Activated CD8-positive, alpha-beta memory T cell treated with anti-CD3 and anti-CD28 coated beads for 48 hours (primary cell): ENCODE measurements at places on chromosomes 12 and 14.

DNA sequence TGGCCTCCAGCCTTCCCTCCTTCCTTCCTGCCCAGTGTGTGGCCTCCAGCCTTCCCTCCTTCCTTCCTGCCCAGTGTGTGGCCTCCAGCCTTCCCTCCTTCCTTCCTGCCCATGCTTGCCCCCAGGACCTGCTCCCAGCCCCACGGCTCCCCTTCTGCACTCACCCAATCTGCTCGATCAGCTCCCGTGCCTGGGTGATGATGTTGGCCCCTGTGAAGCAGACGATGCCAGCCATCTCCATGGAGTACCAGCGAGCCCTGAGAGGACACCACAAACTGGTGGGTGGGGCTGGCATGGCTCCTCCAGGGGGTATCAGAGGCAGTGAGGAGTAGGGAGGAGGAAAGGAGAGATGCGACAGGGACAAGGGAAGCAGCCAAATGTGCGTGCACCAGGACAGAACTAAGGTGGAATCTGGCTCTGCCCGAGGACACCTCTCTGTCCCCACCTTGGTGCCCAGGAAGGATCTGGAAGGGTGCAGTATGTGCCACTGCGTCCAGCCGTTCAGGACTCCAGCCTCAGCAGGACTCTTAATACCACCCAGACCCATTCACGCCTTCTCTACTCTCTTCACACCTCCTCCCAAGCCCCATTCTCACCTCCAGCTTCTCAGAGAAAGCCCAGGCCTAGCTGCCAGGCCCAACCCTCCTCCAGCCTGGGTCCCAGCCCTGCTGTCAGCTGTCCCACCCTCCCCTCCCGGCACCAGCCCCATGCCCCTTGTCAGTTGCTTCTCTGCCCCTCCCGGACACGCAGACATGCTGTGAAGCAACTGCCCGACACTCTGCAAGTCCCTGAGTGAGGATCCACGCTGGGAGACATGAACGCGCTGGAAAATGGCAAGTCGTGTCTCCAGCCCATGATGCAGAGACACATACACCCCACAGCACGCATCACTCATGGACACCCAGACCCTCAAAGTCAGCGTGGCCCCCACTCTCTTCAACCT, 22.7 kb downstream of the POLE start:
- no peak for DNase-seq

GRCh38 chr12:102321305-102322082, 123.9 kb upstream of the PMCH start:
- DNase-seq, result no peak

DNA sequence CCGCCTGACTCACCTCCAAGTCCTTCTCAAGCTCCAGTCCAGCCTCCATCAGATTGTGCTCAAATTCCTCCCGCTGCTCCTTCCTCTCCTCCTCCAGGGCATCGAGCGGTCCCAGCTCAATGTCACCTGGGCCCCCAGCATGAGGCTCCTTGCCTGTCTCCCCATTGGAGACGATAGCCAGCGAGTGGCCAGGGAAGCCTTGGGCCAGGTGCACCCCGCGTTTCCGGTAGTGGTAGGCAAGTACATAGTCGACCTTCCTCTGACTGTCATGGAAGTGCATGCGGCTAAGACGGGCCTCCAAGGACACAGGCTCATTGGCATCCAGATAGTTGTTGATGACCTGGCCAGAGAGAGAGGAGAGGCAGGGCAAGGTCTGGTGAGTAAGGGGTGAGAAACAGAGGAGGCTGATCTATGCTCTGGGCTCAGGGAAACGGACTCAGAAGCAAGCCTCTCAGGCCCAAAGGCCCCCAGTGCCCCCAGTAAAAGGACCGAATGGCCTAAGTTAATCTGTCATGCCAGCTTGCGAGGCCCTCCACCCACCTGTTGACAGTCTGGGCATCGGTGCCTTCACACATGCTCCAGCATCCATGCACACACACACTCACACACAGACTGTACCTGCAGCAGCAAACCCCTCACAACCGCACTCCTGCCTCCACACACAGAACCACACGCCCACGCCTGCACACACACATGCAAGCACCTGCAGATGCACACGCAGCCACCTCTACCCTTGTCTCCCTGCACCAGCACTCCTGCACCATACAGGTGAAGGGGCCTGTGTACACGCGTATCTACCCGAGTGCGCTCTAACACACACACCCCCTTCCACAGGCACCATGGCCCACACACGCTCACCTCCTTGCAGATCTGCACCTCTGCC, 23.8 kb downstream of the ANO2 start:
- DNase-seq, result no peak

GRCh38 chr12:14356147-14356546, 9.3 kb upstream of the ATF7IP start:
- no peak for DNase-seq

DNA sequence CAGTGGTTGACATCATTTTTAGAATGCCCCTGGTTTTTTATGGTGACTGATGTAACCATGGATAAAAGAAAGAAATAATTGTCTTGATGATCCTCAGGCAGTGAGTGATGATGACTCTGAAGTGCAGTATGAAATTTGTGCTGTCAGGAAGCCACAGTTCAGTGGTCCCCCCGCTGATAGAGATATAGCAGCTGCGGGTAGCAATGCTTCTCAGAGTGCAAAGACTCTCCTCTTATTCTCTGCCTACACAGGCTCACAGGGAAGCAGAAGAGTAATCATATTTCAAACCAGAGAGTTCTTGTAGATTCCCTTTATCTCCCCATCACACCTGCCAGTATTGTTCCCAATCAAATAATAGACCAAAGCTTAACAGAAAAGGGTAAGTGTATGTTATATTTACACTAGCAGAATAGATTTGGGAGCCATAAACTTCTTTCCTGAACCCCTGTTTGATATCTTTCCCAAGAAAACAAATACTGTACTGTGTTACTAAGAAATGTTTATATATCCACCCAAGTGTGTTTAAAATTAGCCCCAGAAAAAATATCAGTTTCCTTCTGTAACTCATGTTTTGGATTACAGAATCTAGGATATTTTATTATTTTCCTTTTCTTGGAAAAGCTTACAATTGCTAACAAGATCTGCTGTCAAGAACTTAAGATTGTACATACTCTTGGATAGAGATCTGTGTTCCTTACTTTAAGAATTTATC, 1817.4 kb upstream of the FLRT2 start:
- no peak for DNase-seq

- no peak for DNase-seq
These were observed 25.0 kb downstream of the PRICKLE1 start for GRCh38 chr12:42564556-42564955.

GRCh38 chr14:49051328-49052060, 534.7 kb downstream of the RPS29 start:
- no peak for DNase-seq

GRCh38 chr12:12267742-12268200, 927 bp upstream of the LRP6 start:
- DNase-seq, result no peak

GRCh38 chr12:56104109-56104814, at the start of gene PA2G4:
Gene PA2G4 (plus strand): TSS chr12:56104559. CDS start chr12:56104738, 179 bp downstream.
- peak; percentile 97 for DNase-seq

- no peak for DNase-seq
These were observed 553 bp downstream of the TRIM9 start for GRCh38 chr14:51094282-51094821.

GRCh38 chr12:3116106-3116844, 39.1 kb downstream of the TSPAN9 start:
- DNase-seq, result no peak

DNA sequence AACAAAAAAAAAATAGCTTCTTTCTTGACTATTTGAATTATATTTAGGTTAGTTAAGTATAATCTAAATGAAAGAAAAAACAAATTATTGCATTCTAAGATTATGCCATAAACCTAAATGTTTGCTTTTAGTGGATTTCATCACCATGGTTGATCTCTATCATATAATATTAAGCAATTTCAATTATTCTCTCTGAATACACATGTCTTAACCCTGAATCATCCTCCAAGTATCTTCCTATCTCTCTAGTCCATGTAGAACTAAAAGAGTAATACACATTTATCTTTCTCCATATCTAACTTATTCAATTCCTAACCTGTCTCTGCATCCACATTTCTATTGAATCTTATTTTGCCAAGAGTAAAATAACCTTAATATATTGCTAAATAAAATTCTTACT, 59.6 kb downstream of the PPFIA2 start:
- no peak for DNase-seq

GRCh38 chr12:80412343-80412953, 31.6 kb upstream of the PTPRQ start:
- DNase-seq, result no peak

- DNase-seq, result no peak
These were observed 90.5 kb downstream of the KIF26A start for GRCh38 chr14:104228716-104229533.

DNA sequence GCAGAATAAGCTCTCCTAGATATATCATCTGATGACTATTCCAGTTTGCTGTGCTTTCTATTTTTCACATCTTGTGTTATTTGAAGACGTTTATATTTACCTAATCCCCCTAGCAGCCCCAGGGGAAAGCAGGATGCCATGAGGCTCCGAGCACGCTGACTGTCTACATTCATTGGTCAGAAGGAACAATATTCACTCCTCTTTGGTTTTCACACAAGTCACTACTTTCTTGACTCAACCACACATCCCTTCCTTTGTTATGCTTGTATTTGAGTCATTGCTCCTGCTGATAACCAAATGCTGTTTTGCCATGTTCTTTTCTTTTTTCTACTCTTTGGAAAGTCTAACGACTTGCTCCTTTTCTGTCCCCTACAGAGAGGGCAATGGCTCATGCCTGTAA, 86.5 kb upstream of the SLC38A2 start:
- no peak for DNase-seq

GRCh38 chr12:67637718-67638117, 10.8 kb upstream of the DYRK2 start:
- no peak for DNase-seq

- no peak for DNase-seq
These were observed 34.9 kb downstream of the PDE3A start for GRCh38 chr12:20403230-20403629.

GRCh38 chr14:51733147-51733546, 81.4 kb downstream of the FRMD6 start:
- DNase-seq, result no peak

GRCh38 chr12:106135781-106136180, 3.0 kb downstream of the NUAK1 start:
- DNase-seq, result no peak

- no peak for DNase-seq
These were observed 30.6 kb downstream of the ATF7IP start for GRCh38 chr12:14396071-14396470.

DNA sequence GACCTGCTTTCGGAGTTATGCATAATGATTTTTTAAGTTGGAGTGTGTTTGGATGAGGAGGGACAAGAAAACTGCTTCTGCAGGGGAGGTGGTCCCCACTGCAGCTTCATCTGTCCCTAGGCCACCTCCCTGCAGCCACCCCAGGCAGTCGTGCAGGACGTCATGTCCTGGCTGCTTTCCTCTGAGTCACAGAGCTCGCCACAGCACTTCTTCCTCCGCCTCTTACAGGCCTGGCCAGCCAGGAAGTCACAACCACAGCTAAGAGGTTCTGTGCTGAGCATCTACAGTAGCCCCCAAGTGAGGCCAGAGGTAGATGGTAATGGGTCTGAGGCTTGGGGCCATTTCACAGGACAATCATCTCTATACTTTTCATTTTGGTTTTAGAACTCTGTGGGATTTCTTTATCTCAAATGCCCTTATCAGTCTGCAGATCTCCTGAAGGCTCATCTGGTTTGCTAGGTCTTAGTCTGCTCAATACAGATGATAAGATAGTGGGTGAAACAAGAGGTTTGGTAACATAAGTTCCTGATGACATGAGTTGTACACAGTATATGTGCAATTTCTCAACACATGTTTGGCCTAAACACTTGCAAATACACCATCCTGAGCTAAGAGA, 106.4 kb downstream of the ARF6 start:
- peak; percentile 60 for DNase-seq

DNA sequence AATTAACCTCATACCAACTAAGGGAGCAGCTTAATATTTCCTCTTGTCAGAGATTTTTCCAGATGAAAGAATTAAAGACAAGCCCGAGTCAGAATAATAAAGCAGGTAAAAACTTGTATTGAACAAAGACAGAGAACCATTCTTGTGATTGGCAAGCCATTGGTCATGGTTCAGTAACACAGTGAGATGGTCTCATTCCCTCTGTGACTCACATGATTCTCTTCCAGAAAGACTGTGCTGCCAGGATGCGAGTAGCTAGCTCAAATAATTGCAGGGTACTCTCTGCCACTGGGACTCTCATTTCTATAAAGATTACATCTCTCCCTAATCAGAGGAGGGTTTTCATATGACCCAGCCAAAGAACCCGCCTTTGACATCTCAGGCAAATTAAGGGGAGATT, 179.4 kb downstream of the PHLDA1 start:
- no peak for DNase-seq

GRCh38 chr14:77133720-77134338, 7.8 kb downstream of the ZDHHC22 start:
- no peak for DNase-seq

DNA sequence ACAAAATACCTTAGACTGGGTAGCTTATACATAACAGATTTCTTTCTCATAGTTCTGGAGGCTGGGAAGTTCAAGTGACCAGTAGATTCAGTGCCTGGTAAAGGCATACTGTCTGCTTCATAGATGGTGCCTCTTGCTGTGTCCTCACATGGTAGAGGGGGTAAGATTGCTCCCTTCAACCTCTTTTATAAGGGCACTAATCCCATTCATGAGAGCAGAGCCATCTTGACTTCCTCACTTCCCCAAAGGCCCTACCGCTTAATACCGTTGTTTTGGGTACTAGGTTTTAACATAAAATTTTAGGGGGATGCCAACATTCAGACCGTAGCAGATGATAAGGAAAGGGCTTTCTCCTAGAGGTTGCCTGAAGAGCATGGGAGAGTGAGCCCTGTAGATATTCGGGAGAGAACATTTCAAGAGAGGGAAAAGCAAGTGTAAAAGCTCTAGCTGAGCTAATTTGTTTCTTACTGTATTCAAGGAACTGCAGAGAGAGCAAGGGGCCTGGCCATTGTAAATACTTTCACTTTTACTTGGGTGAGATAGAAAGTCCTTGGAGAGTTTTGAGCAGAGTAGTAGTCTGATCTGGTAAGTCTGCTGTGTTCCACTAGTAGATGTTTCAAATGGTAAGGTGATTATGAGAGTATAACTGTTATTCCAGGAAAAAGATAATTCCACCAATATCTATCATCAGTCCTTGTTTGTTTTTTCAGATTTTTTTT, 27.3 kb downstream of the FRS2 start:
- no peak for DNase-seq

DNA sequence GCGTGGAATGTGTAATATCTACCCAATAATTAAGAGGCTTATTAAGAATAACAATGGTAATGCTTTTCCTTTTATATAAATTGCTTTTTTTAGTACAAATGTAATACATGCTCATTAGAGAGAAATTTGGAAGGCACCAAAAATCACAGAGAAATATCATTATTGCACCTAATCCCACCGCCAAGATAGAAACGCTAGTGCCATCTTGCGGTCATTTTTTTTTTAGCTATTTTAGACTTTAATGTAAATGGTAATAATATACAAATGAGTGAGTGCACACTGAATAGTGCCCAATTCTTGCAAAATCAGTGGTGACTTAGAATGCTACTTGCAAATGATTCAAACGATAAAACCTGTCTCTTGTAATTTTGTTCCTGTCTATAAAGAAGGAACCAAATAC, 576.8 kb upstream of the TMEM132C start:
- no peak for DNase-seq
